ENCODE measurements at places on chromosomes 2 and 18. TPM values are rescaled to one million over a fixed set of nuclear protein-coding genes. Genes with fewer than 3 reads are reported as not detected.

The ZBTB7C gene
- 0.17 TPM for total RNA-seq

The KIAA2012 gene
- total RNA-seq: not detected

The ZNF407 gene
- 2.1 TPM for total RNA-seq

The DOCK10 gene
- total RNA-seq: 26.5 TPM

The ALPP gene
- total RNA-seq: 5.2 TPM

The GPBAR1 gene
- 0.31 TPM for total RNA-seq

The CYP26B1 gene
- total RNA-seq: 16.9 TPM

The ZNF892 gene
- total RNA-seq: 0.25 TPM
